Keratinocyte (primary cell): ENCODE measurements at places on chromosomes 6 and 20. TPM values are rescaled to one million over a fixed set of nuclear protein-coding genes. Genes with fewer than 3 reads are reported as not detected.

Gene TFAP2D
- not detected in 3 replicates for polyA plus RNA-seq

Gene HTR1E
- not detected in 3 replicates for polyA plus RNA-seq

Gene MOG
- not detected in 3 replicates for polyA plus RNA-seq

DNA sequence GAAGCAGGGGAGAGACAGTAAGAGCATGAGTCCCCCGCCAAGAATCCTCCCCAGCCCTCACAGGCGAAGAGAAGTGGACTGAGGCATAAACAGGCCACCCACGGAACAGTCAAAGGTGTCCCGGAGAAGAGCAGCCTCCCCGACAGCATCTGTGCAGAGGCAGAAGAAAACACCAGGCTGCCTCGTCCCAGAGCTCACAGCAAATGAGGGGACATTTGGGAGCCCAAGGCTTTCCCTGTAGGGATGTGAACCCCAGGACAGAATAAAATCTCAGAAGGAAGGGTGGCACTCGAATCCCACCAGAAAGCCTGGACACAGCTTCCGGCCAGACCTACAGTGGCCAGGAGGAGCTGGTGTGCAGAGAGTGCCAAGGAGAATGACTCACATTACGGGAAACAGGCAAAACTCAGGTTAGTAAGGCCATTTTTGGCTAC, 90.4 kb downstream of the DLL1 start:
- DNase-seq: no peak

- DNase-seq: no peak
Measured at GRCh38 chr20:39290575-39290974, 328.4 kb downstream of the DHX35 start.

DNA sequence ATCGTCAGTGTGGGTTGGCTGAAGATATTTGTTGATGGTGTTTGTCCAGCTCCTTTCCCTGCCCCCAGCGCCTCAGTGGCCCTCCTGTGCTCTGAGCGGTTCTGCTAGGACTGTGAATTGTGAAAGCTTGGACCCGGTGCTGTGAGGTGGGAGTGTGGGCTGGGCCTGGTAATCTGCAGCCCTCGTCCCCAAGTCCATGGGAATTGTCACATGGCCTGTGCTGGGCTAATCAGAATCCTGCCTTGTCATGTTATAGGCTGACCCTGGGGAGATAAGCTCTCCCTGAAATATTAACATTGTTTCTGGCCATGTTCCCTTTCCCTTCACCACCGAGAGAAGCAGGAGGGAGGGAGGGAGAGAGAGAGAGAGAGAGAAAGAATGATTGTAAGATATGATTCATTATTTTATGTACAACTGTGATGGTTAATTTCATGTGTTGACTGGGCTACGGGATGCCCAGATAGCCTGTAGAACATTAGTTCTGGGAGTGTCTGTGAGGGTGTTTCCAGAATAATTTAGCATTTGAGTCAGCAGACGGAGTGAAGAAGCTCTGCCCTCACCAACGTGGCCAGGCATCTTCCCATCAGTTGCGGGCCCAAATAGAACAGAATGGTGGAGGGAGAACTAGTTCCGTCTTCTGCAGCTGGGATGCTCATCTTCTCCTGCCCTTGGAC, 62.4 kb downstream of the TFAP2C start:
- no peak for DNase-seq

GRCh38 chr6:158649289-158650143, at the start of gene SYTL3:
TSS of gene SYTL3 (plus strand) at chr6:158650054. CDS start at chr6:158663269, 13,215 bp downstream.
- DNase-seq: no peak

- DNase-seq: no peak
Measured at GRCh38 chr6:106561686-106562405, 67.5 kb downstream of the RTN4IP1 start.

- DNase-seq: no peak
Measured at GRCh38 chr20:17960927-17961586, 7.5 kb downstream of the SNX5 start.

GRCh38 chr6:22056398-22056797, 240.4 kb downstream of the PRL start:
- no peak for DNase-seq

- no peak for DNase-seq
Measured at GRCh38 chr20:58294497-58295455, 14.7 kb upstream of the RAB22A start.
